ENCODE measurements at places on chromosomes 5 and 9.

GRCh38 chr5:88830567-88830966, 52.4 kb downstream of the MEF2C start:
- DNase-seq, result no peak

DNA sequence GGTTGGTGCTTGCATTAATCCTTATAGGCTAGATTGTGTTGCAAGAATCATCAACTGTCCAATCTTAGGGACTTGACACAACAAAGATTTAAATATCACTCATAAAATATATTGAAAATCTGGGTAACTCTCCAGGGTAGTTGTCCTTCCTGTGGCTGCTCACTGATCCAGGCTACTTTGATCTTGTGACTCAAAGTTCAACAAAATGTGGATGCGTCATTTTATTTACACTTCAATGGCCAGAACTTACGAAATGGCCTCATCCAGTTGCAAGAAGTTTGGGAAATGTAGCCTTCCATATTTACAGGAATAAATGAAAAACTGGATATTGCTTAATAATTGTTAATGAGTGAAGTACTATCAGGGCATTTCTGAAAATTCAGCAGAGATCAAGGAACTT, 235.5 kb upstream of the ACTBL2 start:
- DNase-seq, result no peak

GRCh38 chr9:125949703-125950460, 202.7 kb downstream of the PBX3 start:
- no peak for DNase-seq

DNA sequence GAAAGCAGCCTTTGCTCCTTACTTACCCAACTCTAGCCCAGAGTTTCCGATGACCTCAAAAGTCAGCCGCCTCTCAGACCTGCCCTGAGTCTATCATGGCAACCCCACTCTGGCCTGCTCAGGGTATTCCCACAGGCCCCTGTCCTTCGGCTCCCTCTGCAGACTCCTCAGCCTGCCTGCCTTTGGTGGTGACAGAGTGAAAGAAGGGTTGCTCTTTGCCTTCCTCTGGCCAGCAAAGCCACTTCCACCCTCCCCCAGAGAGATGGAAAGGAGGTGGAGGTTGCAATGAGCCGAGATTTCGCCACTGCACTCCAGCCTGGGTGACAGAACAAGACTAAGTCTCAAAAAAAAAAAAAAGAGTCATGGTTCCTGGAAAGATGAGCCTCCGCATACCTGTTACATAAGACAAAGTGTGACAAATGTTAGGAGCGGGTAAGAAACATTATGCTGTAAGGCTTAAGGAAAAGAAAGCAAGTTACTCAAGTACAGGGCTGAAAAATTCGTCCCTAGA, 2.3 kb upstream of the SMIM33 start:
- no peak for DNase-seq

DNA sequence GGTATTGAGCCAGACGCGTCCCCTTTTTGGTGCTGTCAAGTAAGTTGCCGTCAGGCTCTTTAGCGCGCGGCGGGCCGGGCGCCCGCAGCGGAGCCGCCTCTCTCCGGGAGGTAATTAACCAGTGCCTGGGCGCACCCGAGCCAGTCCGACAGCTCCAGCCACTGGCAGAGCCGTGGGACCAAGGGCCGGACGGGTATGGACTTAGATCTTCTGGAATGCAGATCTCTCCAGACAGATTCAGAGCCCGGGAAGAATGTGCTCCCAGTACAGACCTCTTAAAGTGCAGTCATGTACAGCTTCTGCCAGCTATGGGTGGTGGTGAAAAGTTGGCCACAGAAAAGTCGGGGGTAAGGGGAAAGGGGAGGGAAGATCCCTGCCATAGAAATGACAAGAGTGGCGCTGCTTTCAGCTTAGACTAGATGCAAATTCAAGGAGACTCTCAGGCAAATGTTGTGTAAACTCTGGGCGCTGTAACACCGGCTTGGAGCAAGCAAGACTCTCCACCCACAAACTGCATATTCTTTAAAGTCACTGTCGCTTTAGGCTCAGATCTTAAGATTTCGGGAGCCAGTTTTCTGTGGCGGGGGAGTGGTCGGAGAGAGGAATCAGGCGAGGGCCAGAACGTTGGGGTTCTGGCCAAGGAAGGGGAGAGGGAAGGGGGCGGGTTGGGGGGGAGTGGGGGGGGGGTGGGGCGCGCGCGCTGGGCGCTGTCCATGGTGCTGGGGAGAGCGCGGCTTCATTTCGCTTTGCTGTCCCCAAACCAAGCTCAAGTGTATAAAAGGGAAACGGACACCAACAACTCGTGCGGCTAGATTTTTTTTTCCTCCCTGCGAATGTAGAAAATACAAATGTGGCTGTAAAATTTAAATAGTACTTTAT, 29.2 kb downstream of the NR2F1 start:
- no peak for DNase-seq

- no peak for DNase-seq
Measured at GRCh38 chr9:105457560-105458294, 9.9 kb downstream of the FSD1L start.

- no peak for DNase-seq
Measured at GRCh38 chr5:12659686-12660085, 755.4 kb upstream of the CTNND2 start.

GRCh38 chr5:172714491-172715420, 56.2 kb downstream of the DUSP1 start:
- DNase-seq, result peak; percentile 46
